ENCODE measurements at places on chromosomes 5 and 9.

DNA sequence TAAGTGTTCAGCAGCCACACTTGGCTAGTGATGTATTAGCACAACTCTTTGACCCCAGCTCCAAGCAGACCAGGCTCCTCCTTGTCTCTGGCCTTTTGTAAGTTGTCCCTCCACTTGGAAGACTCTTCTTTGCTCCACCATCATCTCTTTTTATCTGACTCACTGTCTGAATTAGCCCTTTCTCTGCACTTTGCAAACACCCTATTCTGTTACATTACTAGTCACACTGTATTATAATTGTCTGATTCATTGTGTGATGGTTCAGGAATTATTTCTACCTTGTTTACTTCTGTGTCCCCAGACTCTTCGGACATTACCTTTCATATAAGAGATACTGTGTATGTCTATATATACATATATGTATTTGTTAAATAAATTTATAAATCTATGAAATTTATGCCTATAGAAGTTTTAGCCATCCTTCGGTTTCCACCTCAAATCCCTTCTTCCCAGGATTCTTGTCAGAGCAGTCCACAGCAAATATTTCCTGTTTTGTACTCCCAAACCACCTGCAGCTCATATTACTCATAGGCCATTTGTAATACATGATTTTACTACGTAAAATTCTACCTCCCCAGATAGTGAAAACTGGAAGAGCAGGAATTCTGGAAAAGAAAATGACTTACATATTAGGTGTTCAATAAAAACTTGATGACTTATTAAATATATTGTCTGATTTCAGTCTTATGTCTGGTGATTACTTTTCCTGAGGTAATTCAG lies 69.0 kb downstream of the MTAP start:
- DNase-seq, result no peak

GRCh38 chr9:137308057-137308619 lies 6.1 kb upstream of the NRARP start:
- no peak for DNase-seq

GRCh38 chr5:156350256-156350655 lies 23.3 kb downstream of the SGCD start:
- no peak for DNase-seq

DNA sequence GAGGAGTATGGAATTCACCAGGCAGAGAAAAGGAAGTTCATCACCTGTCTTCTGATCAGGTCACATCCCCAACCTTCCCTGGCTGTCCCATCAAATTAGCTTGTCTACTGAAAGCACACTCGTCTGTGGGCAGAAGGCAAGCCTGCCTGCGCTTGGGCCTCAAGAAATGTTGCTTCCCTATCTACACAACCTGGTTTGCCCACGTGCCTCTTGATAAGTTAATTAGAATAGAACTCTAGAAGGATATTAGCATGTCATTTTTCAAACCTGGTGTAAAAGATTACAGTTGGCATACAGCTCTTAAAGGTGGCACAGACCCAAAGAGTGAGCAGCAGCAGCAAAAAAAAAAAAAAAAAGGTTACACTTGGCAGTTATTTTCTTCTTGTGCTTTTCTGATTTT lies 5.1 kb downstream of the TTC23L start:
- DNase-seq, result no peak

DNA sequence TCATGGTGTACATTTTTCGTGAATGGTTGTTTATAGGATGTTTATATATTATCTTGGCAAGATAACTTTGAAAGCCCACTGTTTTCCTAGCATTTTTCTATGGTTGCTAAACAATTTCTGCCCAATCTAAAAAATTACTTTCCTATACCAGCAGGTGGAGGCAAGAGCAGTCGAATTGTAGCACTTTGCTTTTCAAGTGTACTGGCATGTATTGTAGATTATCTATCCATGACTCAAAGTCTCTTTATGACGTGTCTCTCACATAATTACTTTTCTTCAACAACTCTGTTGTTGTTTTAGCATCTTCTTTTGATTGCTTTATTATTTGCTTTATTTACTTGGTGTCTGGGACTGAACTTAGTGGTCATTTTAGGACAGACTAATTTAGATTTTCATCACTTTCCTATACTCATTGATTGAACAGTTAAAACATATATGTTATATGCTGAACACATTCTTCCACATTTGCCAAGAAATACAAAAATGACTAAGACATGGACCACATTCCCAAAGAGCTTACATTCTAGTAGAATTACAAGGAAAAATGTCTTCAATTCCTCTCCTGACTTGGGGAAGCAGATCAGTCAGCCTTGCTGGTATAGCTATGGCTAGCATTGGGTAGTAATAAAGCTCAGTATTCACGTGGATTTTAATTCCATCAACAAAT lies 20.7 kb downstream of the NLN start:
- DNase-seq, result no peak

Data from stimulated activated CD4-positive, alpha-beta T cell treated with anti-CD3 and anti-CD28 coated beads, Interleukin-2, amount 100 ng/mL, for 4 hours (primary cell).